ENCODE measurements at places on chromosomes 7 and 10.

- no peak for DNase-seq
Measured at GRCh38 chr7:82760074-82760473, 316.5 kb upstream of the CACNA2D1 start.

DNA sequence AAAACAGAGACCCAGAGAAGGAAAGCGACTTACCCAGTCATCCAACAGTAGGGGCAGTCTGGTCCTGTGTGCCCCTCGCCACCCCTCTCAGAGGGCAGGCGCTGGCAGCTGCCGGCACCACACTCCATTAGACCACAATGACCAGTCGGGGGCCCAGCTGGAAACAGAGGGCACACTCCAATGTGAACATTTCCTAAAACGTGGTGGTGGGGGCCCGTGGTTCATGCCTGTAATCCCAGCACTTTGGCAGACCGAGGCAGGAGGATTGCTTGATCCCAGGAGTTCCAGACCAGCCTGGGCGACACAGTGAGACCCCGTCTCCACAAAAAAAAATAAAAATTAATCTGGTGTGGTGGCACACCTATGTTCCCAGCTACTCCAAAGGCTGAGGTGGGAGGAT lies 912 bp upstream of the OAT start:
- DNase-seq, result no peak

GRCh38 chr7:140000666-140001268 lies 62.0 kb downstream of the PARP12 start:
- DNase-seq, result no peak

DNA sequence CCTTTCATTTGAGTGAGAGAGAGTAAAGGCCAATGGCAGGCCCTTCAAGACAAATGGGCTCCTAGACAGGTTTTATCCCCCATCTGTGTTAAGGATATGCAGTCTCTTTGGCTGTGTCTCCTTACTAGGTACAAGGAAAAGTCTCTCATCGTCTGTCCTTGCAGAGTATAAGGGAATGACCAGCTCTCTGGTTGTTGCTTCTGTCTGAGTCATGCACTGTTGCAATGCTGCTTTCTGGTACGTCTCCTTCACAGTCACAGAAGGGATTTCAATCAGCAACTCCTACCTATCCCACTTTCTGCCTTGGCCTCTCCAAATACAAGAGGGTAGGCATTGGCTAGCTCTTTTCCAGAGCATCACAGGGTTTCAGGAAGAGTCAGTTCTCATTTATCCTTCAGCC lies 48.1 kb downstream of the CTTNBP2 start:
- no peak for DNase-seq

GRCh38 chr10:124063750-124064603 lies 29.4 kb downstream of the CHST15 start:
- peak; percentile 29 for DNase-seq

GRCh38 chr7:151723321-151723720 lies 153.6 kb downstream of the PRKAG2 start:
- DNase-seq, result no peak

DNA sequence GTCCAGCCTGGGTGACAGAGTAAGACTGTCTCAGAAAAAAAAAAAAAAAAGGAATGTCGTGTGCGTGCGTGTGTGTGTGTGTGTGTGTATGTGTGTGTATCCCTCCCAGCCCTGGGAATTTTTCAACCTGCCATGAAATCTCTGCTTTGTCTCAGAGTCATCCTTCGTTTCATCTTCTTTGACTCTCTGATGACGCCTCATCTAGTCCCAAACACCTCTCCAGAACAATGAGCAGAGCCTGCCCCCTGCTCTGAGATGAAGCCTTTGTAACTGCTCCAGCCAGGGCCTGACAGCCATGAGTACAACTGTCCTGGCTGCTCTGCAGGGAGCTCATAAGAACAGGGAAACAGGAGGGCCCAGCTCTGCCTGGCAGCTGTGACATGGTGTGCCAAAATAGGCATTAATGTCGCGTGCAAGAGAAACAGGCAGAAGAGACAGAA lies 149.5 kb downstream of the FAM107B start:
- DNase-seq, result no peak

DNA sequence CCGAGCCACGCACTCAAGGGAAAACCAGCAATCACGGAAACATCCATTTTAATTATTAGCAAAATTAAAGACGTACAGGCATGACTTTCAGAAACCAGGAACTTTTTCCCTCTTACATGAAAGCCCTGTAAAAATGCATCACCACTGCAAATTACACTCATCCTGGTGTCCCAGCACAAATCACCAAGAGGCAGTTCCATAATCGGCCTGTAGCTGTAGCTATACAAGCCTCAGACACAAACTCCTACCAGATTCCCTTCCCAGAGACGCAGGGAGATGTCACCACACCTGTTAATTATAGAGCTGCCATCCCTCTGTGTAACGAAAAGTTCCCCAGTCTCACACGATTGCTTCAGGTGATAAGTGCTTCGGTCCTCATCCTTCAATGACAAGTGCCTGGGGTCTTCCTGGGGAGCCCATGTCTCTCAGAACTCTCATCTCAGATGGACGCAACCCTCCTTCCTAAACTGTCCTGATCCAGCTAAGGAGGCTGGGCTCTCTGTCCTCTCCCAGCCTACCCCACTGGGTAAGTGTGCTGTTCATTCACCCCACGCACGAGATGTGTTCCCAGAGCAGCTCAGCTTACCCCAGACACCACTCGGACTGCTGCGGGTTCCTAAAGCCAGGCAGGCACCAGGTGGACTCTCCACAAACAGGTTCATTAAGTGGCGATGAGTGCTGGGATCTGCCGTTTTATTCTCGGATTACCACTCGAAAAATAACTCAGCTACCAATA lies 5.9 kb downstream of the FGFR2 start:
- no peak for DNase-seq

GRCh38 chr7:137306748-137307147 lies 36.8 kb downstream of the PTN start:
- DNase-seq, result no peak

- no peak for DNase-seq
Measured at GRCh38 chr10:87590705-87591588, 68.7 kb upstream of the PAPSS2 start.

DNA sequence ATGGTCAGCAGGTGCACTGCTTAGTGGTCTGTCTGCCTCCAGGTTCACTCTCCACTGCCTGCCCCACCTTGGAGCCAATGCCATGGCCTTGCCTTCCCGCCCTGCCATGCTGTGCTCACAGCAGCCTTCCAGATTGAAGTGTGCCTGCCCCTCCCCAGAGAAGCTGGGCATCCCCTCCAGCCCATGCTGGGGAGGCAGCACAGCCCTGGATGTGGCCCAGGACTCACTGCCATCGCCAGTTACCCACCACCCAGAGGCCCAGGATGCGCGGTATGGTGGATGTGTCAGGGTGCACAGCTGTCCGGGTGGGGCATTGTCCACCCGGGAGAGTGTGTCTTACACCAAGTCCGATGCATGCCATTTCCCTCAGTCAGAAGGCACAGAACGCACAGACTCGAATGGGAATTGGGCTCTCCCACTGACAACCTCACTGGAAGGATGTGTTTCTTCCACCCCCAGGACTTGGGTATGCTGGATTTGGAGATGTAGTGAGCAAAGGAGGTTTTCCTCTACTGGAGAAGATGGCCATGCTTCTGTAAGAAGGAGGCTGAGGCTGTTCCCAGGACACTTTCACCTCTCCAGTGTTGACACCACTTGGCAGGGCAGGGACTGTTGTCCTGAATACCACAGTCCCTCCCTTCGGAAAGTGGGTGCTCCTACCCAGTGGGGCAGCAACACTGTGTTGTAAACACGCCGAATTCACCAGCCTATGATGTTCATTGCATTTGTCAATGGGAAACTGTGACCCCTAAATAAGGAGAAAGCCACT lies 122.0 kb downstream of the ADARB2 start:
- DNase-seq, result no peak

GRCh38 chr7:70797109-70797514 lies 334.8 kb upstream of the GALNT17 start:
- no peak for DNase-seq

GRCh38 chr10:19048891-19049290 lies 290 bp downstream of the MALRD1 start:
- no peak for DNase-seq

- no peak for DNase-seq
Measured at GRCh38 chr7:124171068-124171467, 138.2 kb upstream of the TMEM229A start.

- DNase-seq, result no peak
Measured at GRCh38 chr7:35878351-35878750, 77.5 kb downstream of the SEPTIN7 start.

All from activated CD4-positive, alpha-beta T cell treated with anti-CD3 and anti-CD28 coated beads, Interleukin-2, Interleukin-6, amounts not matched to agents 100 ng/mL and 50 ng/mL, durations not matched to agents 16 hours and 8 hours (primary cell).